ENCODE measurements at places on chromosomes 7 and 10.

DNA sequence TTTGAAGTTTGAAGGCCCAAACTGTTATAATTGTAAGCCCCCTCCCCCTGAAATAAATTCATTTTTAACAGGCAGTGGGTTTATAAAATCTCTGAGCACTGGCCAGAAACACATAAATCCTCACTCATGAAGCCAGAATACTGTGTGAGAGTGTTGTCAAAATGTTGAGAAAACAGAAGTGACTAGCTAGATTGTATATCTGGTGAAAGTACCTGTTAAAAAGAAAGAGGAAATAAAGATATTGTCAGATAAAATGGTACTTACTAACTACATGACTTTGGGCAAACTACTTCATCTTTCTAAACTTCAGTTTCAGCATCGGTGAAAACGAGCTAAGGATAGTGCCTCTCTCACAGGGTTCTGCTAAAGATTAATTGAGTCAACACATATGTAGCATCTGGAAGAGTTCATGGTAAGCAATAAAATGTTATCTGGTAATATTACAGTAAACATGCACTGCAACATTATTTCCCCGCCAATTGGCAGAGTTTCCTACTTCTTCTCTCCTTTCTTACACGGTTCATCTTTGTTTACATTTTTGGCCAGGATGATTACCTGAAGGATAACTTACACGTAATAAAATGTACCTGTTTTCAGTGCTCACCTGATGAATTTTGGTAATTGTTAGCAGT is 202.5 kb upstream of the CHRM2 start:
- DNase-seq, result no peak

- no peak for DNase-seq
Measured at GRCh38 chr7:47088329-47089067, 493.4 kb downstream of the TNS3 start.

DNA sequence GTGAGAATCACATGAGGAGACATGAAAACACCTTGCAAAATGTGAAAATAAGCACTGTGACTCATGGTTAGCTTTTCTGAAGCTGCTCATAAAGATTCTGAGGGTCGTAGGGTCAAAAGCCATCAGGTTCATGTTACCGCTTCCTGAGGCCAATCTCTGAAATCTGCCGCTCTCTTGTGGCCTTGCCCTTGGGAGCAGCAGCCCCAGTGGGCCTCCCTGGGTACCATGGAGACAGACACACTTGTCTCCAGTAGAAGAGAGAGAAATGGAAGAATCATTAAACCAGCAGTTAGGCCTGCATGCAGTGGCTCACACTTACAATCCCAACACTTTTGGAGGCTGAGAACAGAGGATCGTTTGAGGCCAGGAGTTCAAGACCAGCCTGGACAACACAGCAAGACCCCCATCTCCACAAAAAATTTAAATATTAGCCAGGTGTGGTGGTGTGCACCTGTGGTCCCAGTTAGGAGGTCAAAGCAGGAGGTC is 42.8 kb downstream of the NIPSNAP2 start:
- DNase-seq, result no peak

GRCh38 chr7:29987083-29987482 is 2.5 kb downstream of the SCRN1 start:
- DNase-seq, result no peak

DNA sequence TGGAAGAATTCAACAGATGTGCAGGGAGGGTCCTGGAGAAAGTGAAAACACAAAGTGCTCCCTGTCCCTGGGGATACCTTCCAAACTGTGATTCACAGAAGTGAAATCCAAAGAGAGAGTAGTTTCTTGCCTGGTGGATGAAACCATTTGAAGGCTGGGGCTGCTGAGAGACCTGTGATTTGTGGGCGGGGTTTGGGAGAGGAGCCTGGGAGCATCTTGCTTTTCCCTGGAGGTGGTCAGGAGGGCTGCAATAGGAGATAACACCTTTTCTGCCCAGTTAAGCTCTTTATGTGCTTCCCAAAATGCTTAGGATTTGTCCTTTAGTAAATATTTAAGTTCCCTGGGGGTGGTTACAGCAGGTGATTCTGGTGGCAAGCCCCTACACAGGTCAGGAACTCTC is 105.3 kb upstream of the TPK1 start:
- no peak for DNase-seq

DNA sequence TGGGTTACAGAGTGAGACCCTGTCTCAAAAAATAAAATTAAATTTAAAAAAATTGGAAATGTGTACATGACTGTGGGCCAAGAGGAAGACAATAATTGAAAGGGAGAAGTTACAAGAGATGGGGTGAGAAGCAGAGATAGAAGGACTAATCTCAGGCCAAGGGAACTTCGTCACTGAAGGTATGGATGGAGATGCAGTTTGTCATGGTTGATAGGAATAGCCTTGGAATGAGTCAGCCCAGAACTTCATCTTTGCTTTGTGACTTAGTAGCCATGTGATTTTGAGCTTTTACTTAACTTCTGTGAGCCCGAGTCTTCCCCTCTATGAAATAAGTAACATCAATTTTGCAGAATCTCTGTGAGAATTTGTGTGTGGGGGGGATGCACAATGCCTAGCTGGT is 6.5 kb upstream of the PODXL start:
- no peak for DNase-seq

- no peak for DNase-seq
Measured at GRCh38 chr7:19020711-19021110, 96.7 kb downstream of the TWIST1 start.
